ENCODE measurements at places on chromosomes 11 and 22. TPM values are rescaled to one million over a fixed set of nuclear protein-coding genes. Genes with fewer than 3 reads are reported as not detected.

MS4A7 gene
- 0.70 TPM for total RNA-seq

DNA sequence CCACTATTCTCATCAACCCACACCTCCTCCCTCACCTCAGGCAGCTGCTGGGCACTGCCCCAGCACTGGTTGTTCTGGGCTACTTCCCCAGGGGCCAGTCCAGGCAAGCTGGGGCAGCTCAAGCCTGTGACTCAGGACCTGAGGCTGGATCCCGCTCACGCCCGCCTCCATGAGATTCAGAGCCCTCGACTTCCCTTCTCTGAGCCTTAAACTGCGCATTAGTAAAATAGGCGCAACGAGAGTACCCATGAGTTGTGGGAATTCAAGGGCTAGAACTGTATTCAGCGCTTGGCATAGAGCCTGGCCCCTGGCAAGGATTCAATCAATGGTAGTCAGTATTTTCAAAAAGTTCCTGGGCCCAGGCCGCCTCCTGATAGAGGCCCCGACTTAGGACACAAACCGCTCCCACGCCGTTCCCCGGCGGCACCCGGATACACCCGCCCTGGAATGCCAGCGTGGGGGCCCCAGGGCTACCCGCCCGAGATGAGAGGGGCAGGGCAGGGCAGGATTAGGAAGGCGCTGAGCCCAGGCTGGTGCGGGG is 723 bp upstream of the CD82 start:
- no peaks in the 10 kb centered on the region for H3K27me3 ChIP-seq
- H3K4me1 ChIP-seq: peaks cover 46% of the 10 kb centered on the region
- H3K36me3 ChIP-seq: no peaks in the 10 kb centered on the region
- no peak for DNase-seq

FGF3 gene
- total RNA-seq: not detected

NLRP14 gene
- not detected for total RNA-seq

GRCh38 chr22:41482319-41482935 is 13.5 kb downstream of the ACO2 start:
- H3K4me3 ChIP-seq: no peak overlapping the region
- no peaks in the 10 kb centered on the region for H3K36me3 ChIP-seq
- H3K27me3 ChIP-seq: no peaks in the 10 kb centered on the region
- DNase-seq: no peak
- H3K27ac ChIP-seq: no peak overlapping the region
- peaks cover 26% of the 10 kb centered on the region for H3K4me1 ChIP-seq

GRCh38 chr11:110858547-110858921 is 146.3 kb upstream of the ARHGAP20 start:
- H3K4me3 ChIP-seq: no peak overlapping the region
- no peaks in the 10 kb centered on the region for H3K4me1 ChIP-seq
- no peaks in the 10 kb centered on the region for H3K27me3 ChIP-seq
- no peak overlapping the region for H3K27ac ChIP-seq
- no peak for DNase-seq
- H3K36me3 ChIP-seq: no peaks in the 10 kb centered on the region

DNA sequence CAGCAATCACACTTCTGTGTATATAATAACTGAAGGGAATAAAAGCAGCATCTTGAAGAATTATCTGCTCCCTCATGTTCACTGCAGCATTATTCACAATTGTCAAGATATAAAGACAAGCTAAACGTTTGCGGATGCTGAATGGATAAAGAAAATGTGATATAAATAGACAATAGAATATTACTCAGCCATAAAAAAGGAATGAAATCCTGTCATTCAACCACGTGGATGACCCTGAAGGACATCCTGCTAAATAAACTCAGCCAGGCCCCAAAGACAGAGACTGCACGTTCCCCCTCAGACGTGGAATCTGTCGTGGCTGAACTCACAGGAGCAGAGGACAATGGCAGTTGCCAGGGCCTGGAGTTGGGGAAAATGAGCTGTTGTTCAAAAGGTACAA is 9.6 kb downstream of the ZNF195 start:
- peaks cover 10% of the 10 kb centered on the region for H3K4me1 ChIP-seq
- no peak overlapping the region for H3K27ac ChIP-seq
- no peaks in the 10 kb centered on the region for H3K27me3 ChIP-seq
- peaks cover 59% of the 10 kb centered on the region for H3K36me3 ChIP-seq

DNA sequence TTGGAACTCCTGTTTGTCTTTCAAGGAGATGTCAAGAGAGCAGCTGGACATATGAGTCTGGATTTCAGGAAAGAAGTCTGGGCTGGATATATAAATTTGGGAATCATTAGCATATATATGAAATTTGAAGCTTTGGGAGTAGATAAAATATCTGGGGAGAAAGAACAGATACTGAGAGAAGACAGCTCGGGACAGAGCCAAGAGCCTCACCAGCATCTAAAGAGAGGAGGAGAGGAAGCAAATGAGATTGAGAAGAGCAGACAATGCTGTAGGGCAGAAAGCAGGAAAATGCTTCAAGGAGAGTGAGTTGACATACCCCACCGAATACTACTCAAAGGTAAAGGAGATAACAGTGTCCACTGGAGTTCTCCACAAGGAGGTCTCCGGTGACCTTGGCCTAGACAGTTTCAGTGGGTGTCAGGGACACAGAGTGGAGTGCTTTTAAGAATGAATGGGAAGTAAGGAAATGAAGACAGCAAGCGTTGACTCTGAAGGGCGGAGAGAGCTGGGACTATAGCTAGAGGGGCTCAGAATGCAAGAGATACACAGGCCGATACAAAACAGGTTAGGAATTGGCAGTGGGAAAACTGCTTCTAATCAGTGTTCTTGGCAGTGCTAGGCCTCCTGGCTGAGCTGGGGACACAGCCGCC is 862 bp downstream of the APBB1 start:
- no peak overlapping the region for H3K4me3 ChIP-seq
- no peaks in the 10 kb centered on the region for H3K36me3 ChIP-seq
- H3K4me1 ChIP-seq: peaks cover 5% of the 10 kb centered on the region
- H3K27ac ChIP-seq: no peak overlapping the region

GRCh38 chr22:19779685-19780268 is 19.2 kb downstream of the TBX1 start:
- no peak overlapping the region for H3K27ac ChIP-seq
- H3K4me3 ChIP-seq: no peak overlapping the region
- H3K4me1 ChIP-seq: peaks cover 8% of the 10 kb centered on the region
- DNase-seq: no peak
- H3K27me3 ChIP-seq: peaks cover 8% of the 10 kb centered on the region

DNA sequence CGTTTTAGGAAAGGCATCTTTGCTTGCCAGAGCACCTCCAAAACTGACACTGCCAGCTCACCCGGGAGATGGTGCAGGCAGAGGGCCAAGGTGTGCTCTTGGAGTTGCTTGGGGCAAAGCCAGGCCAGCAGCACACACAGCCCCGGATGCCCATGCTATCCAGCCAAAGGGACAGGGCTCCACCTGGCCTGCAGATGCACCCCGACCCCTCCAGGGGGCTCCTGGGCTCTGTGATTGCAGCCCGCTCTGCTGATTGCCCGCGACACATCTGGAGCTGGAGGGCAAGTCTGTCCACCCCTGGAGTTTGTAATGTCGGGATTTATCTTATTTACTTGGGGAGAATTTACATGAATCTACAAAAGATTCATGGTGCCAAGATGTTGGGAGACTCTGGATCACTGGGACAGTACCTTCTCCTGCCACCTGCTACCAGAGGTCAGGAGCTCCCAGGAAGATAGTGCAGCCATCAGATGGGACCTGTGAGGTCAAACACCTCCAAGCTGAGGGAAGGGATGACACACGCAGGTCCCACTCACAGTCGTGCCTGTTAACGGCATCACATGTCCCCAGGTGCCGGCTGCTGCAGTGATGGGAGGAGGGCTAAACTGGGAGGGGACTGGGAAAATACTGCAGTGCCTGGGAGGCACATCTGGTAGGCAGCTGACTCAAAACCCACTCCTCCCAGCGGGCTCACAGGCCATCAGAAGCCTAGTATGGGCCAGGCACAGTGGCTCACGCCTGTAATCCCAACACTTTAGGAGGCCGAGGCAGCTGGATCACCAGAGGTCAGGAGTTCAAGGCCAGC is 17.2 kb downstream of the CBX7 start:
- H3K4me3 ChIP-seq: no peak overlapping the region
- no peaks in the 10 kb centered on the region for H3K27me3 ChIP-seq
- H3K36me3 ChIP-seq: no peaks in the 10 kb centered on the region
- DNase-seq: no peak
- peaks cover 31% of the 10 kb centered on the region for H3K4me1 ChIP-seq
- H3K27ac ChIP-seq: peak overlapping the region; percentile 53

DNA sequence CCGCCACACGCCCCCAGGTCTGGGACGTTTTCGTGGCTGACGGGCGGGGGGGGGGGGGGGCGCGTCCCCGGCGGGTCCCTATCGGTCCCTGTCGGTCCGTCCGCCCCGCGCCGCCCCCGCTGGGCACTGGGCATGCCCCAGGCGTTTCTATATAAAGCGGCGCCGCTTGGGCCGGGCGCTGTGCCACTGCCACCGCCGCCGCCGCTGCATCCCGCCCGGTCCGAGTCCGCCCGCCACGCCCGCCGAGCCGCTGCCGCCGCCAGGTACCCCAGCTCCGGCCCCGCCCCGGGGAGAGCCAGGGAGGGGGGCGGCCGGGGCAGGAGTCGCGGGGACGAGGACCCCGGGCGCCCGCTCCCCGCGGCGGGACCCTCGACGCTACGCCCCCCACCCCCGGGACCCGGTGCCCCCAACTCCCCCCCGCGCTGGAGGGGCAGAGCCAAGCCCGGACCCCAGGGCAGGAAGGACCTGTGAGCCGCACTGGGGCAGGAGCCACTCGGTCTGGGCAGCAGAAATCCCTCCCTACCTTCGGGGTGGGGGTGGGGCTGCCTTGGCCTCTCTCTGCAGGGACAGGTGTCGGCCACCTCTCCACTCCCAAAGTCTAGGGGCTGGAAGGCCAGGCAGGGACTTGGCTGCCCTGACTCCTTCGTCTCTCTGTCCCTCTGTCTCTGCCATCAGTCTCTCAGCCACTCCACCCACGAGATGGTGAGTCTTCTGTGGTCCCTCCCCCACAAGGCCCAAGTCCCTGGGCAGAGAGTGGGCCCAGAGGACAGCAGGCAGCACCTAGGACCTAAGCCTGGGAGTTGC is at the start of gene CARNS1:
Gene CARNS1 (plus strand): TSS at position 178 of the 804 bp plus-strand sequence. CDS start 522 bp downstream, at position 700.
- peak within 1 kb of the TSS; percentile 39 for H3K27ac ChIP-seq
- peak within 1 kb of the TSS; percentile 72 for H3K4me3 ChIP-seq
- DNase-seq: no peak
- H3K27me3 ChIP-seq: no peaks in the 10 kb centered on the region
- H3K36me3 ChIP-seq: no peaks in the 10 kb centered on the region

GRCh38 chr22:50529897-50530579 is at the start of gene TYMP:
TYMP (minus strand) TSS chr22:50530012; CDS start chr22:50529709, 303 bp downstream.
- peaks cover 39% of the 10 kb centered on the region for H3K4me1 ChIP-seq
- no peaks in the 10 kb centered on the region for H3K36me3 ChIP-seq
- peak within 1 kb of the TSS; percentile 95 for H3K27ac ChIP-seq
- no peaks in the 10 kb centered on the region for H3K27me3 ChIP-seq
- peak within 1 kb of the TSS; percentile 92 for H3K4me3 ChIP-seq

All from natural killer cell treated with Interleukin-12 subunit alpha and Interleukin-12 subunit beta and Interleukin-15 and Interleukin-18, amount 100 ng/mL, for 72 hours (primary cell).